Fibroblast of pulmonary artery (primary cell): ENCODE measurements at places on chromosomes 7 and 10.
A peak's percentile ranks its signal among the peaks of the same experiment; 100 is the strongest.

- no peak for DNase-seq
These were observed 58.0 kb downstream of the ABLIM1 start for GRCh38 chr10:114600057-114600456.

DNA sequence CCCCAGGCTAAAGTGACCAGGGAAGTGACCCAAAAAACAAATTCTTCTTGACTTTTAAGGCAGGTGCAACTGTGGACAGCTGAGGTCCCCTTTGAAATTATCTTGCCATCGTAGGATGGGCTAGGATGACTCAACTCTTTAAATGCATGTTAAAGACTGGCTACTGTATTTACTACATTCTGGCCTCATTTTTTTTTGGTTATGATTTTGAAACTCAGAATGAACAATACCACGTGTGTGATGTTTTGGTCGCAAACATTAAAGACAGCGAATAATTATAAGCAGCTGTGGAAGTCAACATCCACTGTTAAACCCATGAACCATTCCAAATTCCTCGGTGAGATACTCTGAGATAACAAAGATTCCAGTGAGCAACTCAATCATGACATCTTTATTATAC, 1.2 kb upstream of the SLC13A4 start:
- no peak for DNase-seq

- DNase-seq = no peak
These were observed 108.1 kb downstream of the ITGB8 start for GRCh38 chr7:20438694-20439376.

GRCh38 chr10:99382176-99382575, 48.2 kb downstream of the GOT1 start:
- no peak for DNase-seq

DNA sequence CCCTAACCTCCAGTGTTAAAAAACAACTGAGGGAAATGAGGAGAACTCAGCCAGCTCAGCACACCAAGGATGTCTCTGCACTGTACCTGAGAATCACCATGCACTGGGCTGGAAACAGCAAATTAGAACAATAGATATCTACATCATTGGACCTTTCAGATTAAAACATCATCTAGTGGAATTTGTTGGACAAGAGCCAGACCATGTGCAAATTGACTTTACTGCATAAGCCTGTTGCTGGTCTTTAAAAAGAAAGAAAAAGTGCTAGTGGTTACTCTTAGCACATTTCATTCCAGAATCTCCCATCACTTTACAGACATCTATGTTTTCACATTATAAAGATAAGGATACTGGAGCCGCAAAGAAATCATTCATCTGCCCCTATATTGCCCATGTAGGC, 75.4 kb downstream of the FGFR2 start:
- DNase-seq = no peak

DNA sequence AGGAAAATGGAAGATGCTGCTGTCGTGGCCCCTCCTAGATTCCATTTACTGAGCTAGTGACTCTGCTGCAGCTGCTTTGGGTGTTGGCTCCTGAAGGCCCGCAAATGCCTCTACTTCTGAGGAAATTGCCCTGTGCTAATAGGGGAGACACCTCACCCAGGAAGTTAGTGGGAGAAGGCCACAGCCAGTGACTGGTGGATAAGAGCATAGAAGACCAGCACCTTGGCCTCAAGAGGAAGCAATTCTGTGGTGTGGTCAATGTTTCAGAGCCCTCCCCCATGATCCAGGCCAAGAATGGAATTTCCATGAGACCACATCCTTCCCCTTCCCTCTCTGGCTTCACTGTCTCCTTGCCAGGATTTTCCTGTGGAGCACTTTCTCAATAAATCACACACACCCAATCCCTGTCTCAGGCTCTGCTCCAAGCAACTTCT, 25.0 kb upstream of the FZD1 start:
- DNase-seq = peak; percentile 91
